ENCODE measurements at places on chromosomes 6 and 20.

DNA sequence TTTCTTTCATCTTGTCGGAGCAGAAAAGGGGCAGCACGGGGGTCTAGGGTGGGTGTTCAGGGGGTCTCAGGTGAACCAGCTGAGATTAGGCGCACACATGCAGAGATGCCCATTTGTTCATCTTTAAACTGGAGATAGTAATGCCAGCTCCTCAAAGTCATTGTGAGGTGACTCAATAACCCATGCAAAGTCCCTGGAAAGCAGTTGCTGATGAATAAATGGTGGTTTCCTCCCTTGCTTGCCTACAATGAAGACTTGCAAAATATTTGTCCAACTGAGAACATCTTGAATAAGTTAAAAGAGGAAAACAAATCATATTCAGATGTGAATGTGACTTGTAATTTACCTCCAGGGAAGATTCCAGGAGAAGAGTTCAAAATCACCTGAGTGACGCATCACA is 206.9 kb downstream of the LY86 start:
- DNase-seq, result peak; percentile 62

DNA sequence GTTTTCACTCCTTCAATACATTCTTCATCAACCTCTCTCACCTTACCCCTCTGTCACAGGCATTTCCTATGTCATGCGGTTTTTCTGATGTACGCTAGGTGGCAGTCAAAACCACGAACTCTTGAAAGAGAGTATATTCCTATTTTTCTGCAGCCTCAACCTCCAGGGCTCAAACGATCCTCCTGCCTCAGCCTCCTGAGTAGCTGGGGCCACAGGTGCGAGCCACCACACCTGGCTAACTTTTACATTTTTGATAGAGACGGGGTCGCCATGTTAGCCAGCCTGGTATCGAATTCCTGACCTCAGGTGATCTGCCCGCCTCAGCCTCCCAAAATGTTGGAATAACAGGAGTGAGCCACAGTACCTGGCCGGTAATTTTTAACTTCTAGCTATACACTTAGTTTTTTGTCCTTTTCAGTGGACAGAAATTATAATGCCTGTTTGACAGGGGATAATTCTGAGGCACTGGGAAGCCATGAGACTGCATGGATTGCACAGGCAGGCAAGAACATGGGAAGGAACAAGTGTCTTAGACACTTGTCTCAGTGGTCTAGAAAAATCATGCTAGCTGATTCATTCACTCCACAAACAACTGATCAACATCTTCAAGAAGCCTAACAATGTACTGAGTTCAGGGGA is 22.5 kb upstream of the HFE start:
- DNase-seq, result peak; percentile 75

GRCh38 chr6:136446579-136447187 is 103.5 kb downstream of the MAP7 start:
- no peak for DNase-seq

GRCh38 chr6:149059557-149059956 is 258.0 kb upstream of the TAB2 start:
- no peak for DNase-seq

- peak; percentile 87 for DNase-seq
Measured at GRCh38 chr6:130018292-130018743, at the start of gene L3MBTL3. Gene L3MBTL3, plus strand, starts transcription at chr6:130018581. Its CDS starts 24,119 bp downstream, at chr6:130042700.

DNA sequence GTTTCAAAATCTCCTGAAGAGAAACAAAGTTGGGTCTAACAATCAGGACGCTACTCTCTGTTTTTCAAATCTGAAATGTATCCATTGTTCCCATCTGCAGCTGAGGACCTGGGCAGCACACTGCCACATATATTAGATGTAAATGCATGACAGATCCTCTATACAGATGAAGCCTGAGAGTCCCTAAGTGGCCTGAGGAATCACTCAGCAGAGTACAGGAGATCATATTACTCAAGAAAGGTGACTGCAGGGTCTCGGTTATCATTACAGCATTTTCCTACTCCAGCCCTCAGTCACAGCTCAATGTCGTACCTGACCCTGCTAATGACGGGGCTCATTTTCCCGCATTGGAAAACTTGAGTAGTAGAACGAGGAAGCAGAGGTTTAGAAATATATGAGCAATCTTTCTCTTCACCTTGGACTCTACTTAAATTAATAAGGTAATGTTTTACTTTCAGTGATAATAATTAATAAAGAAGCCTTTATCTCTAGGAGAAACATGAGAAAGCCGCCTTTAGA is 256.2 kb upstream of the IRAK1BP1 start:
- no peak for DNase-seq

DNA sequence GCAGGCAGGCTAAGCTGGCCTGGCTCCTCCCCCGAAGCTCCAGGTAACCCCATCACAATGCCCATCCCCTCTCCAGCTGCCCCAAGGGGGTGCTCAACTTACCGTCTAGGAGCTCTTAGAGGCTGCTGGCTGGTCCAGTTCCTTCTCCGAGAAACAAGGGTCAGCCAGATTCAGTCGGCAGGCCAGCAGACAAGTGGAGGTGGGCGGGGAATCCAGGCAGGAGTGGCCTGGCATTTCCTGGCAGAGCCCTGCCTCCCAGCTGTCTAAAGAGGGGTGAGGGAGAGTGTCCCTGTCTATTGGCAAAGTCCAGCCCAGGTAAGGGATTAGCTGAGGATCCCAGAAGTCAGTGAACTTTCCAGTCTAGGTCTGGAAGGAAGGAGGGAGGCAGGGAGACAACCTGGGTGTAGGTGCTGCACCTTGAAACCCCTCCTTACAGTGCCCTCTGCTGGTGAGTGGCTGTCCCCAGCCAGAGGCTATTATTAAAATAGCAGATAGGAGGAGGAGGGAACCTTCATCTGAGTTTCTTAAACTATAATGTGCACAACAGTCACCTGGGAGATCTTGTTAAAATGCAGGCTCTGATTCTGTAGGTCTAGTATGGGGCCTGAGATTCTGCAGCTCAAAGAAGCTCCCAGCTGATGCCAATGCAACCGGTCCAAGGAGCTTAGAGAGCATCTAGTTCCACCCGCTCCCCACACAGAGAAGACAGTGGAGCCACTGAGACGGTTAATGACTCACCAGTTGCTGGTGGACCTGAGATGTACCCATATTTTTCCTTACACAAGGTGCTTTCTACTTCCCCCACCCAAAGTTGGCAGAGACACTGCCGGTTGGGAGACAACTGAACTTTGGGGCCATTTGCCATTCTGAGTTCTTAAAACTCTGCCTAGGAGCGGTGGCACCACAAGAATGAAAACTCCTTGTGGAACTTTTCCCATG is at the start of gene UNC5CL:
Gene UNC5CL (minus strand): TSS at position 162 of the 939 bp plus-strand sequence. CDS start 4,147 bp downstream, outside the sequence.
- peak; percentile 35 for DNase-seq

- DNase-seq, result peak; percentile 46
Measured at GRCh38 chr20:50381771-50382593, 128.2 kb upstream of the PTPN1 start.

- DNase-seq, result no peak
Measured at GRCh38 chr20:8849990-8850389, 218.9 kb upstream of the PLCB4 start.

DNA sequence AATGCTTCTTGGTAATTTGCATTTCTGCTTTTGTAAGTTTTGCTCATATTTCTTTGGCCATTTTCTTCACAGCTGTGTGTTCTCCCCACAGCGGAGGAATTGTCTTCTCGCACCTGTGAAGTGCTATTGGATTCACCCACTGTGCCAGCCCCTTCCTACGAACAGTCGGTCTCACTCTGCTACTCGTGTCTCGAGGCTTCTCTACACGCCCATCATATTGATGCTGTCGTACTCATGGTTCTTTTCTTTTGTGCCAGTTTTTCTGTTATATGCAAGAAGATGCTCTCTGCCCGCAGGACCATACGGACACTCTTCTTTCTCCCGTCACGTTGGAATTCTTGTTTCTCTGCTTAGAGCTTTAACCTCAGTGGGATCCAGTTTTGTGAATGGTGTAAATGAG is 200.3 kb downstream of the DLL1 start:
- DNase-seq, result no peak

DNA sequence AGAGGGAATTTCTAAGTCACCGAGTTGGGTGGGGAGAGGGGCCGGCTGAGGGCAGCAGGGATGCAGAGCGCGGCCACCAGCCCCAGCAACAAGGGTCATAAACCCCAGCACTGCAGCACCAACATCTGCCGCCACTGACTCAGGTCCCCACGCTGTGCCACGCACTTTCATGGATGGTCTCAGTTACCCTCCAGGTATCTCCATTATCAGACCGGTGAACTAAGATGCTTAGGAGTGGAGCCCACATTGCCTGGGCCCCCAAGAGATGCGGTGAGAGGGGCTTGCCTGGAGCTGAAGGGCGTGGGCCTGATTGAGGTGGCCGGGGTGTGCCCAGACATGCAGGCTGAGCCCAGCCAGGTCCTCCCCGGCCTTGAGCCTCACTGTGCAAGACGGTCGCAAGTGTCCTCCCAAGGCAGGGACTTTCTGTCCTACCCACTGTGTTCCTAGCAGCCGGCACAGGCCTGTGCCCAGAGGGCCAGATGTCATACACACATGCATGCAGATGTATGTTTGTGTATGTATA is 19.3 kb downstream of the RBM38 start:
- DNase-seq, result no peak

DNA sequence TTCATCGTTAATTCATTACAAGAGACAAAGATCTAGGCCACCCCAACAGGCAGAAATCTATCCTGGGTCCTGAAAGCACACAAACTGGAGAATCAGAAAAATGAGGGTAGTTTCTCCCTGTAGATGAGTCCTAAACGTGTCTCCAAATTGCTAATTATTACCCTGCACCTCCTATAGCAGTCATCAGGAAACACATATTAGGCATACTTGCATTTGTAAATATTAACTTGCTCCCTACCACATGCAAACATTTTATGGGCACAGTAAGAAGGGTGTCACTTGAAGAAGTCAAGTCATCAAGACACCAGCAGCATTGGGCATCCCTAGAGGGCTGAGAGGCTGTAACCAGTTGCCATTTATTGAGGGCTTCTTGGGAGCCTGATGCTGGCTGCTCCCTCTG is 17.9 kb upstream of the SIRPB1 start:
- no peak for DNase-seq

DNA sequence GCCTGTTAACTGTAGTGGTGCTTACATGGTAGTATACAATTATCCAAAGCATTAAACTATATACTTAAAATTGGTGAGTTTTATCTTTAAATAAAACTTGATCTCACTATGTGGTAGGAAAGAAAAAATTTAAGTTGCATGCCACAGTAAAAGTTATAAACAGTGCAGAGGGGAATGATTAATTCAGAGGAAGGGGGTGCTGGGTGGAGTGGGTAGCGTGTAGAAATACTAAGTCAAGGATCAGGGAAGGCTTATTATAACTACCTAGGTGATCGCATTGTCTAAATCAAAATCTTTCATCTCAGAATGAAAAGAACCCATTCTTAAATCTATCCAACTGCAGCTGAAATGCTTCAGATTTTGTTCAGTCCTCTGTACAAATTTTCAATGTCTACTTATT is 428.3 kb downstream of the ADGRB3 start:
- DNase-seq, result no peak

DNA sequence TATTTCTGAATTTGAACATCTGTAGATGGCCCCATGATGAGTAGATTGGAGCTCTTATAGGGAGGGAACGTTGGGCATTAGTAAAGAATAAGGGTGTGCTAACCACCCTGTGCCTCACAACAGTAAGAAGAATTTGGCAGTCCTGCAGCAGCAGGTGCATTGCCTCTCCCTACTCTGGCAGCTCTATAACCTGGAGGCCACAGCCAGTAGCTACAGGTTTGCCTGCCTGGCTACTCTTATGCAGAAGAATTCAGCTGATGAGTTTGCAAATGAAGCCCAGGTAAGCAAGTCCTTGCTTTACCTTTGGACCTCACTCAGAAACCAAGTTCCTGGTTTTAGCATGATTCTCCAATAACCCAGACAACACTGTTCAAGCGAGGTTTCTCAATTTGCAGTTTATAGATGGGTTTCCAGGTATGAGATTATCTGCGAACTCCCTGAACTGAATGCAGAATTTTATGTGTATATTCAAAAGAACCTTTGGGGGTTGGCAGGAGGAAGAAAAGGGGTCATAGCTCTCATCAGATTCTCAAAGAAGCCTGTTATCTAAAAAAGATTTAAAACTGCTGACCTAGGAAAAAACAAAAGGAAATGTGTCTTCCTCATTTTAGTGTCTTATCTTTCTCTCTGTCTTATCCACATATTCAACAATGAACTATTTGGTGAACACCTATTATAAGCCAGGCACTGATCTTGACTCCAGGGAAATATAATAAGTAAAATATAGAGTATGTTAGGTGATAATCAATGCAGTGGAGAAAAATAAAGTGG is 18.9 kb downstream of the TREML1 start:
- DNase-seq, result no peak

DNA sequence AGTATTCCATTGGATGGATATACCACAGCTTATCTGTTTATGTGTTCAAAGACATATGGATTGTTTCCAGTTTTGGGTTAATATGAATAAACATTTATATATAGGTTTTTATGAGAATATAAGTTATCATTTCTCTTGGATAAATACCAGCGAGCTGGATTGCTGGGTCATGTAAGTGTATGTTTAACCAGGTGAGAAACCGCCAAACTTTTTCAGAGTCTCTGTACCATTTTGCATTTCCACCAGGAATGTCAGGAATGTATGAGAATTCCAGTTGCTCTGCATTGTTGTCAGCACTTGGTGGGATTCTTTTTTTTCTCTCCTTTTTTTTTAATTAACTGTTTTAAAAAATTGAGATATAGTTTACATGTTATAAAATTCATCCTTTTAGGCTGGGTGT is 52.1 kb downstream of the PHF20 start:
- DNase-seq, result no peak

DNA sequence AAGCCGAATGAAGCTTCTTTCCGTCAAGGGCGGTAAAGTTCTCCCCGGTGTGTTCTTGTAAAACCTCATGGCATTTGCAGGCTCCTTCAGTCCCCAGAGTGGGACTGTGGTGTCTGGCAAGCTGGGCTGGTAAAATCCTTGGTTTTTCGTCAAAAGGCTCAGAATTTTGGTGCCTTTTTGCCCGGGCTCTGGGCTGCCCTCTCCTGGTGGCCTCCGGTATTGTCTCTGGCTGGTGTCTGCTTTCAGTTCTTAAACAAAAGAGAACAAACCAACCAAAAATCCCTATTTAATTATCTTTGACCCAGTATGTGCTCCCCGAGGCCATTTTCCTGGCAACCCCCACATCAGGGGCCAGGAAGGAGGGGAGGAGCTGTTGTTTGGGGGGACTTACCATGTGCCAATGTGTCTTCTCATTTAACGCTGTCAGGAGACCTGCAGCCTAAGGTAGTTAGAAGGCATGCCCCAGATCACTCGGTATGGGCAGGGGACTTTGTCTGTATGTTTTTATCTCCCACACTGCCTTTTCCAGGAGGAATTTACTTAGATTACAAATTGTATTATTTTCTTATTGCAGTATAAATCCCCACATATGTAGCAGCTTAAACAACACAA is 11.1 kb downstream of the CDH4 start:
- DNase-seq, result peak; percentile 21

DNA sequence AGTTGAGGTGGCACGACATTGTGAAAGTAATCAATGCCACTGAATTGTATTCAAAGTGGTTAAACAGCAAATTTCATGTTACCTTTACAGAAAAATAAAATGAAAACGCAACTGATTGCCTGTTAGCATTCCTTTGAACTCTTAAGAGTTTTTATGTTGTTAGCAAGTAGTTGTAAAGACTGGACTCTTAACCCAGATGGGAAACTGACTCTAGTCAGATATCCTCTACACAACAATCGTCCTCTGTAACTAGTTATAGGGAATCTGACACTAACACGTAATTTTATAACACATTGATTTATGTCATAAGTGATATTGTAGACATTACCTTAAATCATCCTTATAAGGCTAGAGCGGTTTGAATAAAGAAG is 3.0 kb upstream of the FBXO9 start:
- DNase-seq, result no peak

- DNase-seq, result no peak
Measured at GRCh38 chr6:101879782-101880181, 486.3 kb downstream of the GRIK2 start.

Measured in suppressor macrophage (primary cell).